ENCODE measurements at places on chromosomes 4 and X.
A peak's percentile ranks its signal among the peaks of the same experiment; 100 is the strongest.

- no peak for DNase-seq
These were observed 47.8 kb downstream of the BEX3 start for GRCh38 chrX:103423955-103424638.

DNA sequence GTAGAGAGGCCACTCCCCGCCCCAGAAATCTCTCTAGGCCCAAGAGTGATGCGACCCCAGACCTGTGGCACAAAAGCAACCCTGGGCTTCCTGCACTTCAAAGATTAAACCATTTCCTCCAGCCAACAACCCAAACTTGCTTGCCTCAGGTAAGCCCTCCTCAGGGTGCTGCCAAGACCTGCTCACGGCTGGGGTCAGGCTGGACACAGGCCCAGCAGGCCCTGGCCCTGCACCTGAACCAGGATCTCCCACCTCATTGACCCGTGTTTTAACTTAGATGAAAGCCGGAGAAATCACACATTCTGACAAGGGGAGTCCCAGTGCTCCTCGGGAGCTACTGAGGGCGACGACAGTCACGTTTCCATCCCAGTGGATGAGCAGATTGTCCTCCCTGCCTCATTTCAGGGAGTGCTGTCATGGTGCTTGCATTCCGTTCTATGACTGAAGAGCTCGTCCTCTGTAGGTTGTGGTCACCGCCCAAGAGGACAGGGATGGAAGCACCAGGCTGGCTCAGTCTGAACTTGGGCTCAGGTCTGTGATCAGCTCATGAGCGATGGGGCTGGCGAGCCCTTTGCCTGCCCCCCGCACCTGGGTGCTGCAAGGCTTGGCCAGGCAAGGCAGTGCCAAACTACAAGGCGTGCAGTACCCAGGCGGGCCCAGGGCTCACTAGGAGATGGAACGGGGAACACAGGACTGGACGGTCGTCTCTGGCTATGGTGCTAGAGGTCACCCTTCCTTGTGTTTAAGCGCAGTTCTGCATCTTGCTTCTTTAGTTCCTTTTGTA lies 25.9 kb downstream of the WDR1 start:
- no peak for DNase-seq

- DNase-seq, result no peak
These were observed 28.6 kb upstream of the TMEM154 start for GRCh38 chr4:152708361-152708760.

DNA sequence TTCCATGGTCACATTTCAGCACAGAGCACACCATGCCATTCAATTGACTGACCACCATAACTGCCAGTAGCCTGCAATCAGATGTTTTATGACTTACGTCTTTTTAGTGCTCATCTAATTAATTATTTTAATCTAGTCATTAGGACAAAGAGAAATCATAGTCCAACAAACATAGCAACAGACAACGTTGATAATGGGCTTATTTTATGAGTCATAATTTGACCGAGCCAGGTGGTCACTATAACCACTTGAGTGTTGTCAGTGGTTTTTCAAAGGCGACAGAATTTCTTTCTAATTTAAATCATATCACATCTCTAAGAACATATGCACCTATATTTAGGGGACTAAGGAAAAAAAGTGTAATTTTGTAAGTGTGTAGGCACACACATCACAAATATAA lies 1.9 kb downstream of the SEC24D start:
- DNase-seq, result no peak

DNA sequence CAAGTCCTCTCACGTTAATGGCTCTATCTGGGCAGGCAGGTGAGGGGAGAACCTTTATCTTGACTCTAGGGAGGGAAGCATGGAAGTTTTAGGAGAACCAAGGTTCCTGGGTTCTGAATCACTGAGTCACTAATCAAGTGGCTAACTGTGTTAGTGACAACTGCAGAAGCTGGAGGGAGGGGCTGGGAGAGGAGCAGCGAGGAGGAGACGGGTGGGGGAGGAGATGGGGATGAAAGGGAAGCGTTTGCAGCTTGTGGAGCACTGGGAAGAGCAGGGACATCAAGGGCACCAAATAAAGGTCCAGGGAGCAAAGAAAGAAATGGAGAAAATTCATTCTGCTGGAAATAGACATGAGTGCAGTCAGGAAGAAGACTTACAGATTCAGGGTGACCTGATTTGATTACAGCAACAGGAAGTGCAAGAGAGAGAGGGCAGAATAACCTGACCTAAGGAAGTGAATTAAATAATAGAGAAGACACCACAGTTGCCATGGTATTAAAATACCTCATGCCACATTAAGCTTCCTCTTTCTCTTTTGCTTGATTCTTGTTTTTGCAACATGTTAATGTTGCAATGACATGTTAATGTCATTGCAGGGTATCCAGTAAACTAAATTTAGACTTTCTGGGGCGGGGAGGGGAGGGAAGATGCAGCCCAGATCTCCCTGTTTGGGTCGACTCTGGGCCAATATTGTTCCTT lies 4.5 kb upstream of the SETD7 start:
- no peak for DNase-seq

DNA sequence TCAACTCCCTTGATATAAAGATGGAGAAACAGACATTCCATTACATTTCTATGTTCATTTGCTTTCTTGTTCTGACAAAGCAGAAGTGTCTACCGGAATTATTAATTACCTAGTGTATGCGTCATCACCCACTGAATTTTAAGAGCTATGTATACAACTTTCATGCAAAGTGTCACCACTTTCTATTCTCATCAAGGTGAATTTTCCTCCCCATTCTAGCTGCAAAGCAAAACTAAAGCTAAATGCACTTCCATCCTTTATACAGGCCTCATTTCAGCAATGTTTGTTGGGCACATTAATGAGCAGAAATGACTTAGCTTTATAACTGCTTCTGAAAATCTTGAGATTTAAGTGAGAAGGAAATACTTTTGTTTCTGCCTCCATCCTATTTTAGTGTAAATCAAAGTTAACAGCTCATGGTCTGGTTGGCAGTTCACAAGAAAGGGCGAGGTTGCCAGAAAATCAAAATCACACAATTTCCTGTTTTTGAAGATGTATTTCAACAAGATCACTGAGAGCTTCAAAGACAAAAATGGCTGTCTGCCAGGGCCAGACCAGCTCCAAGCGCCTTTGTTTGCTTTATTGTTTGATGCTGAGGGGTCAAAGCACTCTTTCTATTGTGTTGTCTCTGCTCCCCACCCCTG lies 7.2 kb upstream of the FAM9C start:
- no peak for DNase-seq

GRCh38 chrX:43655151-43656004 lies 721 bp upstream of the MAOA start:
- peak; percentile 51 for DNase-seq

DNA sequence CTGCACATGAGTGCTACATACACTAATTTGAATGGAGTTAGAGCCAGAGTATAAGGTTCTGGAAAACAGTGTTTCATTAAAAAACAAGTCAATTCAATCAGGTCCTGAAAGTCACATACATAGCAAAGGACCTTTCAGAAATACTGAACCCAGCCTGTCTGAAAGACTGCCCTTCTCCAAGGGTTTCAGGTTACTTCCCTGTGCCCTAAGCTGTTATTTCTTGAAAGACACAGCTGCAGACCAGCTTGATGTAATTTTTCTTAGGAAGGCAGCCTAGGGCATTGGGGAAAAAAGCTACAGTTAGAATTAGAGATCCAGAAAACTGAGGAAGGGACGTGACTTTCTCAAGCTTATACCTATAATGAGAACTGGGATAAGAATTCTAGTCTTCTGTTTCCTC lies 155.9 kb upstream of the MAOA start:
- no peak for DNase-seq
